ENCODE measurements at places on chromosomes 3 and 15. TPM values are rescaled to one million over a fixed set of nuclear protein-coding genes. Genes with fewer than 3 reads are reported as not detected.
A peak's percentile ranks its signal among the peaks of the same experiment; 100 is the strongest.

ARRDC4 gene
- total RNA-seq, result 18.8 TPM

KLHL40 gene
- total RNA-seq, result not detected

CCDC54 gene
- not detected for total RNA-seq

ITIH3 gene
- 14.2 TPM for total RNA-seq

CD200 gene
- total RNA-seq, result 42.2 TPM

THSD4 gene
- 71.2 TPM for total RNA-seq

CNTN3 gene
- 6.5 TPM for total RNA-seq

IL17RD gene
- 7.9 TPM for total RNA-seq

GRCh38 chr3:150410311-150411105 is 2.4 kb downstream of the TSC22D2 start:
- peak; percentile 6 for DNase-seq
- peaks cover 26% of the 10 kb centered on the region for H3K4me1 ChIP-seq
- H3K27me3 ChIP-seq, result no peaks in the 10 kb centered on the region
- H3K27ac ChIP-seq, result peak overlapping the region; percentile 98
- peak overlapping the region; percentile 85 for H3K4me3 ChIP-seq
- H3K36me3 ChIP-seq, result no peaks in the 10 kb centered on the region

GRCh38 chr3:188244395-188244861 is 90.5 kb downstream of the LPP start:
- peaks cover 34% of the 10 kb centered on the region for H3K4me1 ChIP-seq
- no peak overlapping the region for H3K4me3 ChIP-seq
- H3K36me3 ChIP-seq, result no peaks in the 10 kb centered on the region
- no peak for DNase-seq
- H3K27ac ChIP-seq, result peak overlapping the region; percentile 43

DNA sequence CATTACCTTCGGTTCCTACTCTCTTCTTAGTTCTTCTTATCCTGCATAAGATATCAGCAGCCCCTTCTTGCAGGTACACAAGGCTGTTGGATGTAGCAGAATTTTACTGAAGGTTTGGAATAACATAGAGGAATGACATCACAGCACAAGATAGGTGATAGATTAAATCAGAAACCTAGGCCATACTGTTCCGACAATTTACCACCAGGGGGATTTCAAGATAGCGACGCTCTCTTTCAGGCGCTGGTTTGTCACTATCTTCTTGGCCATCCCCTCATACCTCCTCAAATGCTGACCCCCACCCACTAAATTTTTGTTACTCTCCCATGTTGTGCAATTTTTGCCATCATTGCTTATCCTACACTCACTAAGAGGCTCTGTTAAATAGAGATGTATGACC is 3.5 kb downstream of the SIDT1 start:
- no peak overlapping the region for H3K4me3 ChIP-seq
- DNase-seq, result no peak
- no peak overlapping the region for H3K27ac ChIP-seq
- peaks cover 2% of the 10 kb centered on the region for H3K4me1 ChIP-seq
- H3K27me3 ChIP-seq, result no peaks in the 10 kb centered on the region

DNA sequence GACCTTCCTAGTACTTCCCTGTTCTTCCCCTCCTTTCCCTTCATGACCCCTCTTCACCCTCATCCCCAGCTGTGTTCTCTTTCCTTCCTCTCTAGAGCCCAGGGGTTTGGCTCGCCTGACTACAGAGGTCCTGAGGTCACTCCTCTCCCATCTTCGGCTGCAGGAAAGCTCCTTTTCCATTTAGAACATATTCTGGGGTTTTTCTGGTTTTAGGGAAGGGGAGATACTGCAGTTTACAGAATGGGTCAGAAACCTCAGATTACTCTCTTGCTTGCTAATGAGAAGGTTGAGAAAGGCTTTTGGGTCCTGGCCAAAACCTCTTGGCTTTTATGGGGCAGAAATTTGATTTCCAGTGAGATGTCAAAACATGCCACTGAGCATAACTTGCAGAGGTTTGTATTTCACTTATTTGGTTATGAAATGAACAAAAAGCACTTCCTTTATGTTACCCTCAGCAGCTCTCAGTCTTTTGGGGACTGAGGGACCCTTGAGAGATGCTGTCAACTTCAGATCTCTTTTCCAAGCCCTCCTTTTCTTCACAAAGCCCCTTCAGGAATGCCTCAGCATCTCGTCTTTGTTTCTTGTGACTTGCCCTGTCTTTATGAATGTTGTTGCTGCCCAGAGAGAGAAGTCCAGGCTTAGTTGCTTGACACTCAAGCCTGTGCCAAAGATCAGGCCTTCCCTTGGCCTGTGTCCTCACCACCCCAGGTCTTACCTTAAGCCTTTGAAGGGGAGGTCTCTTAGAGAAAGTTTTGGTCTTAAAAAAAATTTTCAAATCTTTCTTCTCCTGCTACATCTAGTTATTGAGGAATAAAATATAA is 121.7 kb upstream of the TPM1 start:
- no peak for DNase-seq
- no peaks in the 10 kb centered on the region for H3K27me3 ChIP-seq
- H3K4me3 ChIP-seq, result no peak overlapping the region
- no peaks in the 10 kb centered on the region for H3K36me3 ChIP-seq
- peaks cover 6% of the 10 kb centered on the region for H3K4me1 ChIP-seq

GRCh38 chr3:112512320-112512719 is 13.0 kb upstream of the BTLA start:
- H3K36me3 ChIP-seq, result no peaks in the 10 kb centered on the region
- H3K27ac ChIP-seq, result peak overlapping the region; percentile 64
- H3K27me3 ChIP-seq, result no peaks in the 10 kb centered on the region
- peaks cover 21% of the 10 kb centered on the region for H3K4me1 ChIP-seq
- H3K4me3 ChIP-seq, result no peak overlapping the region
- DNase-seq, result no peak

DNA sequence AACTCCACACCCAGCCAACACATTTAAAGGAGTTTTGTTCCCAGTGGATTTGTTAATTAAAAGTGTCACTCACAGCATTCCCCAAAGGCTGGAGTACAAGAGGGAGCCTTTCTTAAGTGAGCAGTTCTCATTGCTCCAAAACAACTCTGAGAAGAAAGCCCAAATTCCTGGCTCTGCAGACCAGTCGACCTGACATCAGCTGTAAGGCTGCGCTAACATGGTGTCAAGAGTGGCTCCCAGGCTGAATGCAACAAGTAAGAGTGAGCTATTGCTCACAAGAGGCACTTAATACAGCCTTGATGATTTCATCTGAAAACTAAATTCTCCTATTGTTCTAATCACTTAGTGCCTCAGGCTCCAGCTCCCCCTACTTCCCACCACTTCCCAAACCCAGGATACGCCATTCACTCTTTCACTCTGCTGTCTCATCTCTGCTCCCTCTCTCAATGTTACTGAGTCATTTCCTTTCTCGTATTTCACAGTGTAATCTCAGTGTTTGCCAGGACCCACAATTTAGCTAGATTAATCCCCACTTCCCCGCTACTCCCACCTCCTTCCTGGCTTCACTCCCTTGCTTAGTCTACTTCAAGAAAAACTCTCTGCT is 81.8 kb downstream of the WWTR1 start:
- H3K36me3 ChIP-seq, result peaks cover 4% of the 10 kb centered on the region
- no peaks in the 10 kb centered on the region for H3K27me3 ChIP-seq
- H3K4me3 ChIP-seq, result peak overlapping the region; percentile 39
- H3K27ac ChIP-seq, result peak overlapping the region; percentile 88

DNA sequence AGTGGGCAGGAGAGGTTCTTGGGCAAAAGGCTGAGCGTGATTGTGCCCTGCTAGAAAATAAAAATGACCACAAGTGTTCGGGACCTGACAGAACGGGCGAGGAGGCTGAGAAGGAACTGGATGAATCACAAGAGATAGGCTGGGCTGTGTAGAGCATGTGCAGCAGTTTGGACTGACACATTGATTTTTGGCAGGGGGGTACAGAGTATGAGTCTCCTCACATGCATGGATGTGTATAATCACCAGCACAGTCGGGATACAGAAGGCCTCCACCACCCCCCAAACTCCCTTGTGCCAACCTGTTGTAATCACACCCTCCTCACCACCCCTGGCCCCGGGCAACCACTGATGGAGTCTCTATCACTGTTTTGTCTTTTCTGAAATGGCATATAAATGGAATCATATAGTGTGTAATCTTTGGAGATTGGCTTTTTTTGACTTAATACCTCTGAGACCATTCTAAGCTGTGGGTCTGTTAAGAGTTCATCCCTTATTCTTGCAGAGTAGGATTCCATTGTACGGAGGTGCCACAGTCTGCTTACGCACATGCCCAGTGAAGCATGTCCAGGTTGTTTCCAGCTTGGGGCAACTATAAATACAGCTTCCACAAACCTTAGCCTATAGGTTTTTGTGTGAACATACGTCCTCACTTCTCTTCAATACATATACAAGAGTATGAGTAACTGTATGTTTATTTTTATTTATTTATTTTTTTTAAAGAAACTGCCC is 438.8 kb downstream of the FOXP1 start:
- H3K27ac ChIP-seq, result peak overlapping the region; percentile 80
- H3K27me3 ChIP-seq, result no peaks in the 10 kb centered on the region
- no peaks in the 10 kb centered on the region for H3K36me3 ChIP-seq
- H3K4me3 ChIP-seq, result peak overlapping the region; percentile 20

DNA sequence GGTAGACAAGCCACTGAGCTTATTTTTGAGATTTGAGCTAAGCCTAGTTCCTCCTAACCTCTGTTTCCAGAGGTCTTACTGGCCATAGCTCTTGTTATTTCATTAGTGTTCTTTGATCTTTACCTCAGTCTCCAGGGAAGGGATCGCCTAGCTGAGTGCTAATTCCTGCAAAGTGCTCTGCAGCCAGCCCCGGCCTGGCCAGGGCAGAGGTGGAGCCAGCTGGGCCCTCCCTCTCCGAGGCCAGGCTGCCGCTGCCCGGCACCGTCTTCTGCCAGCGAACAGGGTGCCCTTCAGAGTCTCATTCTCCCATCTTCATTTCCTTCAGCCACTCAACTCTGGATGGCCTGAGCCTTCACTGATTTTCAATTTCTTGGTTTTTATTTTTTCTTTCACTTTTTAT is 19.7 kb downstream of the FAN1 start:
- H3K4me3 ChIP-seq, result no peak overlapping the region
- peaks cover 43% of the 10 kb centered on the region for H3K36me3 ChIP-seq
- DNase-seq, result no peak
- no peaks in the 10 kb centered on the region for H3K27me3 ChIP-seq

DNA sequence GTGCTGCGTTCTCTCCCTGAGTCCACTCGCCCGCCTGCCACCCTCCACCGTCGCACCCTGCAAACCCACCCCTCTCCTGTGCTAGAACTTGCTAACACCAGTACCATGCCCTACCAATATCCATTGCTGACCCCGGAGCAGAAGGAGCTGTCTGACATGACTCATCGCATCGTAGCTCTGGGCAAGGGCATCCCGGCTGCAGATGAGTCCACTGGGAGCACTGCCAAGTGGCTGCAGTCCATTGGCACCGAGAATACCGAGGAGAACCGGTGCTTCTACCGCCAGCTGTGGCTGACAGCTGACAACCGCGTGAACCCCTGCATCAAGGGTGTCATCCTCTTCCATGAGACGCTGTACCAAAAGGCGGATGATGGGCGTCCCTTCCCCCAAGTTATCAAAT is 4.9 kb upstream of the ALAS1 start:
- H3K36me3 ChIP-seq, result no peaks in the 10 kb centered on the region
- H3K4me1 ChIP-seq, result peaks cover 28% of the 10 kb centered on the region
- DNase-seq, result no peak

GRCh38 chr3:81788044-81788443 is 26.6 kb upstream of the GBE1 start:
- no peak overlapping the region for H3K27ac ChIP-seq
- H3K27me3 ChIP-seq, result no peaks in the 10 kb centered on the region
- no peak overlapping the region for H3K4me3 ChIP-seq
- peaks cover 3% of the 10 kb centered on the region for H3K4me1 ChIP-seq
- H3K36me3 ChIP-seq, result no peaks in the 10 kb centered on the region
- no peak for DNase-seq

DNA sequence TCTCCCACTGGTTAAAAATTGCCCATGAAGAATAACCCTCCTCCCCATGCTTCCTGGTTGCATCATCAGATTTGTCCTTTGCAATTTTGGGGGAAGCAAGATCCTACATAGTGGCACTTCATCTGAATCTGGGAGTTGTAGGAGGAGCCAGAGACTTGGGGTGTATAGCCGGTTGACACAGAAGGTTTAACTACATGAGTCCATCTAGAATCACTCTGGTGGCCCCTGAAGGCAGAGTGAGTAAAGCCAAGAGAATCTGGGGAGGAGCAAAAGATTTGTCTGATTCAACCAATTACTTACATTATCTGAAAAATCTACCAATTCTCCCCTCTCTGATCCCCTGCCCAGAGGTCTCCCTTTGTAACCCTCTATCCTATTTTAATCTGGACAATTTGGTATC is 50.1 kb downstream of the SYN2 start:
- no peaks in the 10 kb centered on the region for H3K27me3 ChIP-seq
- no peak overlapping the region for H3K27ac ChIP-seq
- no peaks in the 10 kb centered on the region for H3K4me1 ChIP-seq
- H3K36me3 ChIP-seq, result no peaks in the 10 kb centered on the region
- no peak for DNase-seq
- no peak overlapping the region for H3K4me3 ChIP-seq

GRCh38 chr3:195757827-195758226 is 37.0 kb downstream of the MUC20 start:
- H3K27ac ChIP-seq, result no peak overlapping the region
- H3K4me1 ChIP-seq, result no peaks in the 10 kb centered on the region
- no peak for DNase-seq

GRCh38 chr3:64267721-64268604 is 42.7 kb upstream of the PRICKLE2 start:
- peak overlapping the region; percentile 71 for H3K27ac ChIP-seq
- H3K4me1 ChIP-seq, result peaks cover 11% of the 10 kb centered on the region
- no peaks in the 10 kb centered on the region for H3K36me3 ChIP-seq

DNA sequence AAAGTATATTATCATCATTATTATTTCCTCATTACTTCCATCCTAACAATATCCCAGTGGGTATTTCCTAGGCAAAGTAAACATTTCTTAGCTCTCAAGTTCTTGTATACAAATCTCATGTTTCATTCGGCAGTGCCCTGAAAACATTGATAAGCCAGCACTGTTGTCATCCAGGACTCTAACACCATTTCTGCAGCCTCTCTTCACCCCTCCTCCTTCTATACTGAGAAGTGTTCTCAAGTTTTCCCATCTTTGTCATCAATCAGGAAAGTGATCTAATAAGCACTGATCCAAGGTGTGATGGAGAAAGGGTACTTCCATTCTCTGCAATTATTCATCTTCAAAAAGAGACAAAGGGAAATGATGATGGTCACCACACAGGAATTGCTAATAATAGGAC is 168.4 kb upstream of the CCDC54 start:
- H3K36me3 ChIP-seq, result no peaks in the 10 kb centered on the region
- peak overlapping the region; percentile 24 for H3K4me3 ChIP-seq
- DNase-seq, result no peak
- H3K4me1 ChIP-seq, result peaks cover 54% of the 10 kb centered on the region
- no peaks in the 10 kb centered on the region for H3K27me3 ChIP-seq

DNA sequence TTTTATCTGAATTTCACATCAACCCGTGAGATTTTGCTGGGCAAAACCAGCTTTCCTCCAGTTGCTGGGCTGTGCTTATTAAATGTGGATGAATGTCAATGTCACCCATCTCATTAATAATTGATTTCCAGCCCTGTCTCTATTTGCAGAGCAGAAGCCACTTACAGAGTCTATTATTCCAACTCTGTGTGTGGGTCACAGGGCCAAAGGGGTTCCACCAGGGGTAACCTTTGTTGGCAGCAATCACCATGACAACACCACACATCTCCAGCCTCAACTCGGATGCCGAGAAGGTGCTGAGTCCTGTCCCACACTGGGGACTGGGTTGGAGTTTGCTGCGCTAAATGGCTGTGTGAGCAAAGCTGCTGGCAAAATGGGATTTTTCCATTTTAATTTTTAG is 51.1 kb upstream of the WNT5A start:
- H3K27me3 ChIP-seq, result no peaks in the 10 kb centered on the region
- no peak overlapping the region for H3K27ac ChIP-seq
- no peaks in the 10 kb centered on the region for H3K4me1 ChIP-seq
- no peaks in the 10 kb centered on the region for H3K36me3 ChIP-seq
- DNase-seq, result no peak
- H3K4me3 ChIP-seq, result no peak overlapping the region
